ENCODE measurements at places on chromosomes 6 and 20. TPM values are rescaled to one million over a fixed set of nuclear protein-coding genes. Genes with fewer than 3 reads are reported as not detected.

Gene PTK6
- not detected for total RNA-seq

DNA sequence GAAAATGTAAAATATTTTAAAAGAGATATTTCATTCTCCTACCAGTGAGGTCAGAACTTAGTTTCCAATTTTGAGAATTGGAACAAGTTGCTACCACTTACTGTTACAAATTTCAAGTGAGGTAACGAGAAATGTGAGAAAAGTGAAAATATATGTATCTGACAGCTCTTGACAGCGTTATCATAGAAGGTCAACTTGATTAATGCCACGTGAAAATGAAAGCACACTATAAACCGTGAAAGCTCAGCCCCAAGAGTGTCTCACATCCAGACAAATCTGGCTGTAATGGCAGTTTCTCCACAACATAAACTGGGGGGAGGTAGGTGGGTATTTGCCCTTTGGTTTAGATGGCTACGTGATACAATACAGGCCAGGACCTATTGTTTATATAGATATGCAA lies 13.9 kb downstream of the HDGFL1 start:
- no peak overlapping the region for H3K4me3 ChIP-seq
- no peaks in the 10 kb centered on the region for H3K27me3 ChIP-seq
- H3K27ac ChIP-seq = no peak overlapping the region
- H3K36me3 ChIP-seq = no peaks in the 10 kb centered on the region

Gene DOK5
- total RNA-seq = 14.3 TPM

Gene C6orf132
- 1.4 TPM for total RNA-seq

Gene CD40
- total RNA-seq = 6.8 TPM

Gene CALHM4
- not detected for total RNA-seq

DNA sequence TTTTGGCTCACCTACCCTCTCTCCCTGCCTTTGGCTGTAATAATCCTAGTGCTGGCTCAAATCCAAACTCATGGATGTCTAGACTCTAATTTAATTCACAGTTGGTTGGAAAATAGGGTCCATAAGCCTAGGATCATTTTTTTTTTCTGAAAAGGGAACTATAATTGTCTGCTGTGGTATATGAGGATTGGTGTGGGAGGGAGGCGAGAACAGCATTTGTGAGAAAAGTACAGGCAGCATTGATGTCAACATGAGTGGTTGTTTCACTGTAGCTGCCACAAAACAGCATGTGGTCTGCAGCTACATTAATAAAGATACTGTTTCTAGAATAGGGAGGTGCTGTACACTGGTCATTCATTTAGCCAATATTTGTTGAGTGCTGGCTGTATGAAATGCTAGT lies 18.6 kb upstream of the POLR1H start:
- peaks cover 10% of the 10 kb centered on the region for H3K4me1 ChIP-seq
- H3K4me3 ChIP-seq = no peak overlapping the region
- H3K36me3 ChIP-seq = no peaks in the 10 kb centered on the region

Gene TRIM40
- total RNA-seq = not detected

Gene DNMT3B
- 0.49 TPM for total RNA-seq

DNA sequence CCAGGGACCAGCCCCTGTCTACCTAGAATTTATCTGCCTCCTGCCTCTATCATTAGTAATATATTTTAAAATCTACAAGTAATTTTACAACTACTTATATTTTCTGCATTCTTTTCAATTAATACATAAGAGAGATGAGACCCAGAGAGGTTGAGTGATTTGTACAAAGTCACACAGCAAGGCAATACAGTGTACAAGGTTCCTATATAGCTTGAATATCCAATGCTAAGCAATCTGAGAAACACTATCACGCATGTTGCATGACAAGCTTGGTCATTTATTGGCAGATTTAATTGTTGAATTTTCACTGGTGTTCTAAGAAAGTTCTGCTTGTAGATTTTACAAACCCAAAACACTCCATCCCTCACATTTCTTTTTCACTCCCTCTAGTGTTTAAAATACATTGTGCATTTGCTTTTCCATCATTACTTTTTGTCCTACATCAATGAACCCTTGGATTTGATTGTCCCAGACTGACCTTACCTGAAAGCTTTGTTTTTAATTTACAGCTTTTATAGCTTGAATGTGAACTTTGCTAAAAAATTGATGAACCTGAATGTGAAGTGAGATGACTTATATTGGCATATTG lies 520.9 kb upstream of the CITED2 start:
- no peaks in the 10 kb centered on the region for H3K27me3 ChIP-seq
- H3K4me1 ChIP-seq = no peaks in the 10 kb centered on the region
- no peaks in the 10 kb centered on the region for H3K36me3 ChIP-seq

DNA sequence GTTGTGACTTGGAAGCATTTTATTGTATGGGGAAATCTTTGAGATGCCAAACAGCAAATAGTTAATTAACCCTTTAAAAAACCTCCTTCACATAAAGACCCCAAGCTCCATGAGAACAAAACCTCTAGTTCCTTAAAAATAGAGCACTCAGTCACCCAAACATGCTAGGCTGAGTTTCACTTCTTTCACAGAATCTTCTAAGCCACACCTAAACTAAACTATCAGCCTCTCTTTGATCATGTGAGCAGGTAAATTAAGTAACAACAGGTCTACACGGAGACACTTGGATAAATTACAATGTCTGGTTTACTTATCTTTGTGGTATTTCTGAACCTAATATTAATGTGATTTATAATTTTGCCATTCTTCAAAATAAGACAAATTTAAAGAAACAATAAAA lies 205.2 kb upstream of the MARCKS start:
- no peaks in the 10 kb centered on the region for H3K4me1 ChIP-seq
- DNase-seq = no peak
- H3K27ac ChIP-seq = no peak overlapping the region
- no peak overlapping the region for H3K4me3 ChIP-seq

DNA sequence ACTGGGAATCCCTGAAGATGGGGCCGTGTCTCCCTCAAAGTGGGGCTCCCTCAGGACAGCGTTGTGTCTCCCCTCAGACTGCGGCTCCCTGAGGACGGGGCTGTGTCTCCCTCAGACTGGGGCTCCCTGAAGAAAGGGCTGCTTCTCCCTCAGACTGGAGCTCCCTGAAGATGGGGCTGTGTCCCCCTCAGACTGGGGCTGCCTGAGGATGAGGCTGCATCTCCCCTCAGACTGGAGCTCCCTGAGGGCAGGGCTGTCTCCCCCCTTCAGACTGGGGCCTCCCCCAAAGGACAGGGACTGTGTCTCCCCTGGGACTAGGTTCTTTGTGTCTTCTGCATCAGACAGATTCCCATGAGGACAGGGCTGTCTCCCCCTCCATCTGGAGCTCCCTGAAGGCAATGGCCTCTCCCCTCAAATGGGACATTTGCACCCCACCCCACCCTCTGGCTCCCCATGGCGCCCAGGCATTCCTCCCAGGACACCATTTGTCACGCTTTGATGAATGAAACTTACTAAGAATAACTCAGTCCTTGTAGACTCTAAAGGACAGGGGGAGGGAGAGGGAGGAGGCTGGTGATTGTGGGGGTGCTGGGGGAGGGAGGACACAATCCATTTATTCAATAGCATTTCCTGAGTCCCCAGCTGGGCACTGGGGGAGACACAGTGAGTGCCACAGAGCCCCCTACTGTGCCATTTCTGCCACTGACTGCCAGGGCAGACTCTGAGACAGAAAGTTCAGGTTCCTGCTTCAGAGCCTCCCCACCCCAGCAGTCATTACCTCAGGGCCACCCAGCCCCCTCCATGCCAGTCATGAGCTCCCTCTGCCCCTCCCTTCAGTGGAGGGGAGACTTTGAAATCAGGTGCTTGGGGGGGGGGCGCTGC lies 122.4 kb downstream of the MRPL14 start:
- H3K36me3 ChIP-seq = no peaks in the 10 kb centered on the region
- peaks cover 54% of the 10 kb centered on the region for H3K4me1 ChIP-seq
- peak overlapping the region; percentile 92 for H3K27ac ChIP-seq
- DNase-seq = peak; percentile 50
- H3K4me3 ChIP-seq = no peak overlapping the region

GRCh38 chr6:105207524-105208269 lies 27.9 kb upstream of the POPDC3 start:
- H3K27ac ChIP-seq = no peak overlapping the region
- H3K36me3 ChIP-seq = no peaks in the 10 kb centered on the region
- H3K27me3 ChIP-seq = no peaks in the 10 kb centered on the region
- H3K4me1 ChIP-seq = peaks cover 6% of the 10 kb centered on the region

Gene ARMH2
- not detected for total RNA-seq

DNA sequence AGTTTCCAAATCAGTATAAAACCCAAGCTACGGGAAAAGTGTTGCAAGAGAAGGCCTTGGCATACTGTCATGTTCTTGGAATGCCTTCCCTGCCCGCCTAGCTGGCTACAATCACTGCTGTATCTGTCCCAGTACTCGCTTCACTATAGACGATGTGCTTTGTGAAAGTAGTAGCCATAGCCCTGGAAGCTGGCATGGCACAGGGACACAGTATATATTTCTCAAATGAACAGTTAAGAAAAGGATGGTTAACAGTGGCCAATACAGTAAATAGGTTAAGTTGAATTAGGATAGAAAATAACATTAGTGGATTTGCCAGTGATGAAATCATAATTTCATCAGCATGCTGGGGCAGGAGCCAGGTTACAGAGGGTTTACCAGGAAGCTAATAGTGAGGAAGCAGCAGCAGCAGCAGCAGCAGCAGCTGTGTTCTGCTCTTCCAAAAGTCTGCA lies 499.3 kb downstream of the CDKAL1 start:
- H3K27ac ChIP-seq = peak overlapping the region; percentile 5
- H3K4me1 ChIP-seq = no peaks in the 10 kb centered on the region
- no peaks in the 10 kb centered on the region for H3K27me3 ChIP-seq
- H3K4me3 ChIP-seq = no peak overlapping the region
- no peaks in the 10 kb centered on the region for H3K36me3 ChIP-seq

GRCh38 chr6:148231572-148231971 lies 111.1 kb upstream of the SASH1 start:
- H3K27ac ChIP-seq = no peak overlapping the region
- no peaks in the 10 kb centered on the region for H3K27me3 ChIP-seq
- H3K4me1 ChIP-seq = no peaks in the 10 kb centered on the region
- DNase-seq = no peak

Gene SYTL3
- 11.2 TPM for total RNA-seq

Gene PXMP4
- 13.5 TPM for total RNA-seq

Gene PNLDC1
- total RNA-seq = 0.33 TPM
